Colonic mucosa (tissue), 4 donors: ENCODE measurements at places on chromosomes 5 and 9. TPM values are rescaled to one million over a fixed set of nuclear protein-coding genes. Genes with fewer than 3 reads are reported as not detected.

Gene SEMA4D
- 19.0 TPM for total RNA-seq

- DNase-seq: no peak
Observed at GRCh38 chr9:115232181-115232774, 114.3 kb upstream of the TNC start.

GRCh38 chr9:36091026-36091953, 45.2 kb upstream of the GLIPR2 start:
- peak; percentile 77 for DNase-seq

GRCh38 chr9:125088752-125089151, 54.6 kb downstream of the SCAI start:
- DNase-seq: no peak

- no peak for DNase-seq
Observed at GRCh38 chr5:122391621-122392020, 79.6 kb downstream of the SNCAIP start.

- no peak for DNase-seq
Observed at GRCh38 chr9:5357431-5358105, 17.9 kb upstream of the RLN1 start.

DNA sequence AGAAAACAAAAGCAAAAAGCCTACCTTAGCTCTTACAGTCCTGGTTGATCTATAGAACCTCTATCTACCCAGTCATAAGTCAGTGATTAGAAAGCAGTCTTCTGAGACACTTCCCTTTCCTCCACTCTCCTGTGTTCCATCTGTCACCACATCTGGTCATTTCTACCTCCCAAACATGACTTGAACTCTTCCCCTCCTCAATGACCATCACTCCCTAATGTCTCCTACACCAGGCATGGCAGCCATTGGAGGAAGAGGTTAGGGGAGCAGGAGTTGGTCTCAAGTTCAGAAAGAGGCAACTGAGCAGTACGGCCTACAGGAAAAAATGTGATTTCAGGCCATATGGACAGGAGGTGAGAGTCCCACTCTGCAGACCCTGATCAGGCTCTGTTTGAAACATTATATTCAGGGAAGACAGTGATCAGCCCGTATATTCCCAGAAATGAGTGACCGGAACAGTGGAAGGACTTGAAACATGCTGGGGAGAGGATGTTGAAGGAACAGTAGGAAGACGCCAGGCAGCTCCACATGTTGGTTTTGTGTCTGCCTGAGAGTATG, 12.0 kb downstream of the ABLIM3 start:
- DNase-seq: no peak

DNA sequence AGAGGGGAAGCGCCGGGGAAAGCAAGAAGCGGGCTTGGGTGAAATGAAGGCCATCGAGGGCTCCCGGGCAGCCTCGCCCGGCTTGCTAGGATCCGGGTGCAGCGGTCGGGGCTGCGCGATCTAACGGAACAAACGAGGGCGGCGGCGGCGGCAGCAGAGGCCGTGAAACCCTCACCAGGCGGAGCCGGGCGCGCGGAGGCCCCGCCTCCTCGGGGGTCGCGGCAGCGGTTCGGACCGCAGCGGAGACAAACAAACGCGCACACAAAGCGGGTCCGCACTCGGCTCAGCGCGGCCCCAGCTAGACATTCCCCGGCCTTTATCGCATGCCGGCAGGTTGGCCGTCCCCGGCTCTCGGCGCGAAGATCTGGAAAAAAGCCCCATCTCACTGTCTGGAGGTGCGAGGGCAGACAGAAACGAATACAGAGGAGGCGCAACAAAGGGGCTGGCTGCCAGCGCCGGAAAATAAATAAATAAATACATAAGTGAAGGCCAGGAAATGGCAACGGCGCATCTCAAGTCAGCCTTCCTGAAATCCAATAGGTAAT, 10.5 kb upstream of the TRIM36 start:
- DNase-seq: peak; percentile 51
